ENCODE measurements at places on chromosomes 1 and 21.

- no peak for DNase-seq
Measured at GRCh38 chr21:27346041-27346448, 379.2 kb upstream of the ADAMTS5 start.

GRCh38 chr1:218546314-218546713 is 201.2 kb downstream of the TGFB2 start:
- no peak for DNase-seq

GRCh38 chr1:114116086-114116485 is 37.6 kb downstream of the SYT6 start:
- no peak for DNase-seq

- no peak for DNase-seq
Measured at GRCh38 chr1:29563571-29563970, 327.2 kb downstream of the PTPRU start.

- no peak for DNase-seq
Measured at GRCh38 chr1:234620272-234621126, 10.5 kb upstream of the IRF2BP2 start.

DNA sequence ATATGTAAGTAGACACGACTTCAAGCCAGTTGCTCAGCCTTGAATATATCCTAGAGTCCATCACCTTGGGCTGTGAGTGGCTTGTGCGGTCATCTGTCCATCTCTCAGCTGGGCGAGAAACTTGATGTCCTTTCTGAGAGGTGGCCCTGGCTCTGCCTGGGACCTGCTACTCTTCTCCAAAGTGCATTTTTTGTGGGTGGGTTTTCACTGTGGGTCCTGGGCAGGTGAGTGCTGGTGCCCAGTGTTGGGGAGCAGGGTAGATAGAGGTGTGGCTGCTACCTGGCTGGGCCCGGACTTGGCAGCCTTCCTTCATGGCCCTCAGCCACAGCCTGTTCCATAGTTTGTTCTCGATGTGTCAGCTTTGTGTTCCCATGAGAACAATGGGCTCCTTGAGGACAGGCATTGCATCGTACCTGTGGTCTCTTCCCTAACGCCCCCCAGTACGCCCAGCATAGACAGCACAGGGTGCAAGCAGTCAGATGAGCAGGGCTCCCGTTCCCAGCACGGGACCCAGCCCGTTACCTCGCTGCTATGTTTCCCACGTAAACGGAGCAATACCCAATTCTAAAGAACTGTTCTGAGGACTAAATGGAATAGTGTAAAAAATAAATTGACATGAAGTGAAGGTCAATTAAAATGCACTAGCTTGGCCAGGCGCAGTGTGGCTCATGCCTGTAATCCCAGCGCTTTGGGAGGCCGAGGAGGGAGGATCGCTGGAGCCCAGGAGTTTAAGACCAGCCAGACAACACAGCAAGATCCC is 877 bp upstream of the SLX9 start:
- no peak for DNase-seq

DNA sequence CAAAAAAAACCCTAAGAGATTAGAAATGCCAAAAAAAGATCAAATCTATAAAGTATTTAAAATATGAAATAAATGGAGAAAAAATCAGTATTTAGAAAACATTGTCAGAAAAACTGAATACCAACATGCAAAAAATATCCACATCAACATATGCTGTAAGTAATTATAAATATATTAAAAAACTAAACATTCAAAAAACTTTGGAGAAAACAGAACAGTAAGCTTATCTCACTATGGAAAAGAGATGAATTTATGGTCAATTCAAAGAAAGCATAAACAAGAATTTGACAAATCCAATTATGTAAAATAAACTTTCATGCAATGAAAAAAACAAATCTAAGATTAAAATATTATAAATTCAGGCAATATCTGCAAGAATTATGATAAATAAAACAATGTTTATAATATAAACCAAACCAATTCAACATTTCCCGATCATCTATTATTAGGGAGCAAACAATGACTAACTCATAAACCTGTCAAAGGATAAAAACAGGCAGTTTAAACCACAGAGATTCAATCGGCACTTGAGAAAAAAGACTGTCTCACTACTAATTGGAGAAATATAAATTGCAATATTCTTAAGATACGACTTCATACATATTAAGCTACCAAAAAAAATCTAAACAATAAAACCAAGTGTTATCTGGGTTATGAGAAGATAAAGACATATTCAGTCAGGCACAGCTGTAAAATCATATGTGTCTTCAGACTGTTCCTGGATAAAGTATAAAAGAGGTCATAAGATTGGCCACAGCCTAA is 21.8 kb downstream of the EYA3 start:
- DNase-seq: no peak

GRCh38 chr1:183956559-183957188 is 80.9 kb downstream of the COLGALT2 start:
- no peak for DNase-seq

DNA sequence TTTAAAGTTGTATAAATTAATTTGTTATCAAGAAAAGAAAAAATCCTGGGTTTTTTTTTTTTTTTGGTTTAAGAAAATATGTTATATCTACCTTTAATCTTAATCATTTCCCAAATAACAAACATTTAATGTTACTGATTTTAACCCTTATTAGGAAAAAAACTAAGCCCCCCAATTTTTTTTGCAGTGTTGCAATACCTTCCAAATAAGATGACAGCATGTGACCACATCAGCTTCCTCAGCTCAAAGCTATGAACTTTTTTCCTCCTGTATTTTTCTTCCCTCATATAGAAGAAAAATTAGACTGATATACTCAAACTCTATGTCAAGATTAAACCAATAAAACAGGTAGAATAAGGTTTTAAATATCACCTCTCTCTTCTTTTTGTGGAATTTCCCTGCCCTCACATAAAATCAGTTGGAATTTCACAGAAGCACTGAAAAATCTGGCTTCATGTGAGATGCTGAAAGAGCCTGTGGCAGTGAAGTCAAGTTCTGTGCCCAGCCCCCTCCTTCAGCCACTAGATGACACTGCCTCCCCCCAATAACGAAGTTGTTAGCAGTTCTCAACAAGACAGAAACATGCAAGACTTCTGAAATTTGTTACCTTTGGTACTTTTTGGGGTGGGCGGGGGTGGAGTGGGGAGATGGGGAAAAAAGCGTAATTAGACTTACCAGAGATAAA is 9.6 kb upstream of the SMYD2 start:
- DNase-seq: no peak

DNA sequence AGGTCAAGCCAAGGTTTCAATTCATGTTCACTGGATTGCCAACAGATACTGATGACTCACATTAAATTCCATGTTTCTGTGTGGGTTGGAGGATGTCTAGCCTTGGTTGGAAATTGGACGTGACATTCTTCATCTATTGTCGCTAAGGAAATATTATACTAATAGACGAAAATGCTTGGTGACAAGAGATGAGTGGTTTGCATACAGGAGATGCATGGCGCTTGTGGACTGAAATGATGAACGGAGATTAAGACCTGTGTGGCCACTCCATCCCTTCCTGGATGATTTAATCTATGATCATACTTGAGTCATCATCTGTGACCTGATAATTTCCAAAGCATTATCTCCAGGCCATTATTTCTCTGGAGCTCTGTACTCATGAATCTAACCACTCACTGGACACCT is 97.0 kb upstream of the CD34 start:
- no peak for DNase-seq

DNA sequence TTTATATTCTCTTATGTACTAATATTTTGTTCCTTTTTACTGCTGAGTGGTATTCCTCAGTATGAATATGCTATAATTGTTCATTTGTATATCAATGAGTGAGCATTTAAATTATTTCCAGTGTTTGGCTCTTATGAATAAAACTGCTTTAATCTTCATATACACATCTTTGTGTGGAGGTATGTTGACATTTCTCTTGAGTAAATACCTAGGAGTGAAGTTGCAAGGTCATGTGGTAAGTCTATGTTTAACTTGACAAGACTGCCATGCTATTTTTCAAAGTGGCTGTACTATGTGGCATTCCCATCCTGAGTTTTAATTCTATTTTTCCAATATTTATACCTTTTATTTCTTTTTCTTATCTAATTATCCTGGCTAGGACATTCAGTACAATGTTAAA is 124.2 kb downstream of the ADSS2 start:
- no peak for DNase-seq

- no peak for DNase-seq
Measured at GRCh38 chr1:28601696-28602095, 9.6 kb downstream of the RAB42 start.

DNA sequence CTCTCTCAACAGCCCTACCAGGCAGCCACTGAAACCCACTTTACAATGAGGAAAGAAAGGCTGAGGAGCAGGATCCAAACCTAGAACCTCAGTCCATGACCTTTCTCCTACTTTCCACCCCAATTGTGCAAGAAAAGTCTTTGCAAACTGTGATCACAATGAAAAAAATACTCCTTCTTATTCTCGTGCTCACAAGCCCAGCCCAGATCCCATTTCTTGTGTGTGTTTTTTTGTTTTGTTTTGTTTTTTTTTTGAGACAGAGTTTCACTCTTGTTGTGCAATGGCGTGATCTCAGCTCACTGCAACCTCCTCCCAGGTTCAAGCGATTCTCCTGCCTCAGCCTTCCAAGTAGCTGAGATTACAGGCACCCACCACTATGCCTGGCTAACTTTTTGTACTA is 97.7 kb downstream of the CRYAA start:
- DNase-seq: no peak
